Kidney tubule cell (primary cell): ENCODE measurements at places on chromosomes 5 and 9.
A peak's percentile ranks its signal among the peaks of the same experiment; 100 is the strongest.

GRCh38 chr5:14577971-14578370 lies 3.6 kb upstream of the OTULINL start:
- no peak for DNase-seq

DNA sequence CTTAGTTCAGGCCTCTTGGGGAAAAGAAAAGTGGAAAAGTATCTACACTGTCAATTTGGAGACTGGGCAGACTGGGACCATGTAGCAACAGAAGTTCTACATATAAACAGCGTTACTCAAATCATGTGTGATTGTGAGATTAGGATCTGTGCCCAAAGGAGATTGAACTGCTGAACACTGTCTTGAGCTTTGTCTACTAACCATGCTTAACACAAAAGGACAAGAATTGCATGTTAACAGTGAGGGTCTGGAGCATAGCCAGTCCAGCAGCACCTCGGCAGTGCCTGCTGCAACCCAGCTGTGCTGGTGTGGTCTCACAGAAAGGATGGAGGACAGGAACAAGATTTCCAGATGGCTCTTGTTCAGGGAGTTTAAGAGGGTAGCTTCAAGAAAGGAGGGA lies 5.7 kb downstream of the PAM start:
- no peak for DNase-seq

GRCh38 chr5:125461641-125462072 lies 715.2 kb upstream of the ZNF608 start:
- DNase-seq: no peak

DNA sequence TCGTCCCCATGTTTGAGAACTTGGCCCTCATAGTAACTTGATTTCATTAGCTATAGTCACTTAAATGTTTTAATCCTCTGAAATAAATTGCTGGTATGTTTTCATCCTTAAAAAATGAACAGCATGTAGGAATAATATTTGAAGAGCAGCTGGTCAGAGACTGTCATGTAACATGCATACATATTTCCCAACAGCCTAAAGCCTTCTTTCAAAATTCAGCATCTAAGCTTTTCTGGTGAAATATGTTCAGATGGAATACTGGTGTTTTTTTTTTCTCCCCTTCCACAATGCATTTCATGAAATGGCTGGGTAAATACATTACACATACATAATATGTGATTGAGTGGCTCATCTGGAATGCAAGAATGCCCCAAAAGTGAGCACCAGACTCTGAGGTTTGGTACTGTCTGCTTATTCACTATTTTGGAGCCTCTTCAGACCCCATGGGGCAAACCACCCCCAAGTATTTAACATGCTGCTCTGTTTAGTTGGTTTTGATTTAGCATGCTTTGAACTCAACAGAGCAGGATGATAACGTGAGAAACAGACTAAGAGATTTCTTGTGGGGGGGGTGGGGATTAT lies 94.0 kb downstream of the SMARCA2 start:
- peak; percentile 56 for DNase-seq

DNA sequence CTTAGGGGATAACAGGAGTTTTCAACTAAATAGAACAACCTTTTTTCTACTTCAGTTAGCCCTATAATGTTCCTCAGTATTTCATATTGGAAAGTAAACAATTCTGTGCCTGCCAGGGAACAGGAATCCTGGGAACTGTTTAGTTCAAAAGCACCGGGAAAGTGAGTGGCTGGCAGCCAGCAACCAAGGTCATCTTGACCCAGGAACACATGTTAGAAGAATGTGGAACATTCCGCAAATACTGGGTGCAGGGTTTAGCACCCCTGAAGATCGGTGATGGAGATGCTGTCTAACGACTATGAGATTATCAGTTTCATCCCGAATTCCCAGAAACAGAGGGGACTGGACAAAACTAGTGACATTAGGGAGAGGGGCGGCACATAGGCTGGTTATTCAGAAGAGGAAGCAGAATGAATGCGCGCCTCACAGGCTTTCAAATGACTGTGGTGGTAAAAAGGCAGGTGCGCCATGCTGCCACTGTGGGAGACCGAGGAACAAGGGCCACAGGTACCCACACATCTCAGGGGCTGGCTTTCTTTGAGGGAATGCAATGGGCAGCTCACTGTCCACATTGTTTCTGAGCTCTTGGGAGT lies 51.2 kb downstream of the IPPK start:
- no peak for DNase-seq
